Stimulated activated CD8-positive, alpha-beta memory T cell treated with anti-CD3 and anti-CD28 coated beads, Interleukin-7, amount 100 ng/mL, for 1 hour (primary cell): ENCODE measurements at places on chromosomes 16 and 17.

- DNase-seq: no peak
These were observed 156.5 kb downstream of the RGS9 start for GRCh38 chr17:65293584-65294180.

DNA sequence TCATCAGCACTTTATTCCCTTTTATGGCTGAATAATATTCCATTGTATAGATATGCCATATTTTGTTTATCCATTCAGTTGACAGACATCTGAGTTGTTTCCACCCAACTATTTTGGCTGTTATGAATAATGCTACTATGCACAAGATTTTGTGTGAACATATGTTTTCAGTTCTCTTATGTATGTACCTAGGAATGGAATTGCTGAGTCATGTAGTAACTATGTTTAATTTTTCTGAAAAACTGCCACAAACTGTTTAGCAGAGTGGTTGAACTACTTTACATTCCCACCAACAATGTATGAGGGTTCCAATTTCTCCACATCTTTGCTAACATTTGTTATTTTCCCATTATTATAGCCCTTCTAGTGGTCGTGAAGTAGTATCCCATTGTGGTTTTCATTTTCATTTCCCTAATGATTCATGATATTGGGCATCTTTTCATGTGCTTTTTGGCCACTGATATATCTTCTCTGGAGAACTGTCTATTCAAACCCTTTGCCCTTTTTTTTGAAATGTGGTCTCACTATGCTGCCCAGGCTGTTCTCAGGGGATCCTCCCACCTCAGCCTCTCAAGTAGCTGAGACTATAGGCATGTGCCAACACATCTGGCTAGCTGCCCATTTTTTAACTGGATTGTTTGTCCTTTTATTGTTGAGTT, 26.3 kb downstream of the SMURF2 start:
- no peak for DNase-seq

DNA sequence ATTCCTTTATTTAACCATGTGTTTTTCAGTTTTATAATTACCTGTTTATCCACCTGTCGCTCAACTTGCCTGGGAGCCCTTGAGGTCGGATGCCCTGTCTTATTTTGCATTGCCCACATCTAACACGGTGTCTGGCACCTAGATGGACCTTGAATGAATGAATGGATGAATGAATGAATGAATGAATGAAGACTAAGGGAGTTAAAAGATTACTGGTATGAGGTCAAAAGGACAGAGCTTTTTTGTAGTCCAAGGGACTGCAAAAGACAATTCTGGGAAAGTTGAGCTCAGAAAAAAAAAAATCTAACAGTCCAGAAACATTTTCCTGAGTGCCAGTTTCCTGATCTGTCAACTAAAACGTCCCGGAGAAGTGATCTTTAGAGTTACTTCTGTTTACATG, 244.6 kb upstream of the MYOCD start:
- DNase-seq: no peak

GRCh38 chr16:8866118-8866883, 2.5 kb downstream of the CARHSP1 start:
- no peak for DNase-seq

GRCh38 chr17:56898874-56899273, 15.0 kb downstream of the TRIM25 start:
- no peak for DNase-seq

GRCh38 chr16:588639-588888, 1.3 kb upstream of the RAB40C start:
- no peak for DNase-seq

DNA sequence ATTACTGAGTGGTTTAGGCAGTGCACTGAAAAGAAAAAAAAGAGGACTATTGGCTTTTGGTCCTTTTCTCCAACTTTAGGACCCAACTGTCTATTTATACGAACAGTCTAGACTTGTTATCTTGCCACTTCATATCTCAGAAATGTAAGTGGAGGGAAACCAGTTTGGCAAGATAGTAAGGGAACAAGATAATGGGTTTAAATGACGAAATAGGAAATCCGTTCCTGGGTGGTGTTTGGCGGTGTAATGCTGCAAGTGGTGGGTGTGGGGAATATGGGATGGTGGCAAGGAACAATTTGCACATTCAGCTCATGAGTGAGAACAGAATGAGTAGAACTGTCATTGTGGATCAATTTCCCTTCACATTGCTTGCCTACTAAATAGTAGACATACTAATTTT, 44.7 kb downstream of the GRB7 start:
- DNase-seq: no peak

- no peak for DNase-seq
These were observed 823.3 kb downstream of the KCNJ18 start for GRCh38 chr17:22515599-22515998.

- DNase-seq: no peak
These were observed 80.0 kb downstream of the USP32 start for GRCh38 chr17:60311936-60312335.

- no peak for DNase-seq
These were observed 22.7 kb upstream of the CD300E start for GRCh38 chr17:74646231-74646630.

DNA sequence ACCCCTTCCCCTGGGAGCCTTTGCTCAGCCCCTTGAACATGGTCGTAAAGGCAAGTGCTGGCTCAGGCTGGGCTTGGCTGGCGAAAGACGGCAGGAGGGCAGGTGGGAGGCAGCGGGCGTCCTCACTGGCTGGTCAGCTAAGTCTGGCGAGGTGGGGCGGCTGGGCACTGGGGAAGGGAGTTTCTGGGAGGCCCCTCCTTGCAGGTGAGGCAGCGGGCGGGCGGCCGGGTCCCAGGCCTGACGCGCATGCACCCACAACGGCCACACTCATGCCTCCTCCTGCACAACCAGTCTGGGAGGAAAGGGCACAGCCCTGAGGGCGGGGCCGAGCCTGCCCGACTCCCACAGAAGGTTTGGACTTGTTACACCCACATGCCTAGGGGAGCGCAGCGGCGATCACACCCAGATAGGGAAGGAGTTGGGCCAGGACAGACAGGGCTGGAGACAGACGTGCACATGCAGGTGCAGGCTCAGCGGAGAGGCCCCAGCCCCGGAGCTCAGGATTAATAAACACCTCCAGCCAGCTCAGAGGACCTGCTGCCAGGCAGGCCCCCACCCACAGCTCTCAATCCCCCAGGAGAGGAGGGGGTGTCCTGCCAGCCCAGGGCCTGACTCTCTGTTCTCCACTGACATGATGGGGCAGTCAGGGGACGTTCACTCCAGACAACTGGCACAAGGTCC, at the start of gene EVPL:
Gene EVPL (minus strand): TSS at position 148 of the 681 bp plus-strand sequence. CDS start 108 bp downstream, at position 40.
- DNase-seq: no peak

GRCh38 chr16:72091217-72091616, 2.2 kb downstream of the TXNL4B start:
- no peak for DNase-seq

DNA sequence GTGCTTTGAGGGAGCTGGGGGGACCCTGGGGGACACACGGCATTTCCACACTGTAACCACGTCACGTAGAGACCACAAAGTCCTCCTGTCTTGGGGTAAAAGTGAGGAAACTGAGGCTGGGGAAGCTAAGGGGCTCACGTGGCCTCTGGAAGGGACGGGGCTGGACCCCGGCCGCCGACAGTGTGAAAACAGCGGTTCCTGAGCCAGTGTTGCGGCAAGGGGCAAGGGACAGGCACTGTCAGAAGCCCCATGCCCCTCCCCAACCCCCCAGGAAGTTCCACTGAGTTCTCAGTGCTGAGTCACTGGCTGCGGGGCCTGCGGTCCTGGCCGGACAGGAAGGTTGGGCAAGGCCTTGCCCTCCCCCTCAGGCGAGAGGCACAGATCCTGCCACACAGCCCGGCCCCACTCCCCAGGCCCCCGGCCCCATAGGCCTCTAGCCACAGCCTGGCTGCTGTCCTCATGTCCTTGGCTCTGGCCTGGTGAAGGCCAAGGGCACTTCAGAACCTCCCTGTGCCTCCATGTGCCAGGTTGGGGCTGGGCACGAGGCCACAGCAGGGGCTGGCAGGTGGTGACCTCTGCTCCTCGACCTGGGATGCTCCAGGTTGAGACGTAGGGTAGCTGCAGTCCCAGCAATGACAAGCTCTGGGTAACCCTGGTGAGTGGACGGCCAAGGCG, 5.0 kb upstream of the CCDC57 start:
- DNase-seq: no peak

DNA sequence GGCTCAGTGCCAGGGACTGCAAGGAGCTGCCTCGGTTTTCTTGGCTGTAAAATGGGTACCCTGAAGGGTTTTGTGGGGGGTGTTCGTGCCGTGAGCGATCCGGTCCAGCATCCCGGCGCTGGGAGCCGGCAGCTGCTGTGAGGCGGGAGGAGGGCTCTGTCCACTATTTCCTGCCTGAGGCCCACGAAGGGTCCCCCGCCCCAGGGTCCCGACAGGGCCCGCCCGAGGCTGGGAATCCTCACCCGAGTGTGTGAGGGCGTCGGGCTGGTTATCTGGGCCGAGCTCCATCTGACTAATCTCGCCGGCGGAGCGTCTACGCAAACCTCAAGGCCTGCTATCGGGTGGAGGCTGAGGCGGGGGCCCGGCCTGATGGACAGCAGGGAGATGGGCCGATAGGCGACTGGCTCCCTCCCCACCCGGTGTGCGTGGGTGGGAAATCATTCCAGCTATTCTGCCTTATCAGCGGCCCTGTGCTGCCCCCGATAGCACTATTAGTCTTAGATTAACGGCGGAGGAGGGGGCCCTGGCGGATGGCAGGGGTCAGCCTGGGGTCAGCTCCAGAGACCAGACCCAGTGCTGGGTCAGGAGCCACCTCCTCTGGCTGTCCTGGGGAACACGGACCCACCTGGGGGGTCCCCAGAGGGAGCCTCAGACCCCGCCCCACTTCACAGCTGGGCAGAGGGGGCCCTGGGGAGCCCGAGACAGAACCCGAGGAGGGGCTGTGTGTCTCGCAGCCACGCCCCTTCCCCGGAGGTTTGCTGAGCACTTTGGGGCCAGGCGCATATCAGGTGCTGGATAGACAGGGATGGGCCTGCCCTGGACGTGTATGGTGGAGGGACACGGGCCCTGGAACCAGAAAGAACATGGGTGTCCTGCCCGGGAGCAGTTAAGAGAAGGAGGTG, 44.7 kb downstream of the ZFPM1 start:
- DNase-seq: no peak

DNA sequence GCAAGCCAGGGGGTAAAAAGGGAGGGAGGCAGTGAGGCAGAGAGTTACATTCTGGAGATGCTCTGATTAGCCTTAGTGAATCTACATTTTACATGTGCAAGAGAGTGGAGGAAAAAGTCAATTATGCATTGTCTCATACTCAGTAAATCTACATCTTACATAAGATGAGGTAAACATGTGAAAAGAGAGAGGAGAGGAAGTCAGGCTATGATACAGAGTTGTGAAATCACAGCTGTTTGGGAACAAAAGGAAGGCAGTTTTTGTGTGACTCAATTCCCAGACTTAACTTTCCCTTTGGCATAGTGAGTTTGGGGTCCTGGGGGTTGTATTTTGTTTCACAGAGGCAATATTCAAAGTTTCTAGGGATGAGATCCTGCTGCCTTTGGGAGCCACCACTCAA, 67.8 kb downstream of the GP2 start:
- DNase-seq: no peak

- DNase-seq: no peak
These were observed 855 bp downstream of the TUFM start for GRCh38 chr16:28845293-28845692.

GRCh38 chr16:8796469-8797363, 723 bp downstream of the TMEM186 start:
- DNase-seq: no peak

DNA sequence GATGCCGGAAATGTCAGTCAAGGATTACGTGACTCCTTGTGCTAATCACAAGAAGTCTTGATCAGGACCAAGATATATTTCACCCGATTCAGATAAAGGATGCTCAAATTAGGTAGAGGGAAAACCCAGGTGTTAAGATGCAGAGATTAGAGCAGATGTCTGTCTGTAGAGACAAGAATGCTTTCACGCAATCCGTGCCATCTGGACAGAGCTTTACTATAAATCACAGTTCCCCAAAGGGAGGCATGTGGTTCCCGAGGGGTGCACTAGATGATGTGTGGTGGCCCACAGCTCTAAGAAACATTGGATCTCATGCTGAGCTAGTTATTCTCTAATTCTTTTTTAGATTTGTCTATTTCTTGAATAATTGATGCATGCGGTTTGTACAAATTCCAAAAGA, 9.8 kb upstream of the MAP3K14 start:
- no peak for DNase-seq

- DNase-seq: no peak
These were observed 284 bp upstream of the COPZ2 start for GRCh38 chr17:48037838-48038323.

GRCh38 chr17:48484850-48485249, 46.0 kb downstream of the HOXB1 start:
- no peak for DNase-seq

DNA sequence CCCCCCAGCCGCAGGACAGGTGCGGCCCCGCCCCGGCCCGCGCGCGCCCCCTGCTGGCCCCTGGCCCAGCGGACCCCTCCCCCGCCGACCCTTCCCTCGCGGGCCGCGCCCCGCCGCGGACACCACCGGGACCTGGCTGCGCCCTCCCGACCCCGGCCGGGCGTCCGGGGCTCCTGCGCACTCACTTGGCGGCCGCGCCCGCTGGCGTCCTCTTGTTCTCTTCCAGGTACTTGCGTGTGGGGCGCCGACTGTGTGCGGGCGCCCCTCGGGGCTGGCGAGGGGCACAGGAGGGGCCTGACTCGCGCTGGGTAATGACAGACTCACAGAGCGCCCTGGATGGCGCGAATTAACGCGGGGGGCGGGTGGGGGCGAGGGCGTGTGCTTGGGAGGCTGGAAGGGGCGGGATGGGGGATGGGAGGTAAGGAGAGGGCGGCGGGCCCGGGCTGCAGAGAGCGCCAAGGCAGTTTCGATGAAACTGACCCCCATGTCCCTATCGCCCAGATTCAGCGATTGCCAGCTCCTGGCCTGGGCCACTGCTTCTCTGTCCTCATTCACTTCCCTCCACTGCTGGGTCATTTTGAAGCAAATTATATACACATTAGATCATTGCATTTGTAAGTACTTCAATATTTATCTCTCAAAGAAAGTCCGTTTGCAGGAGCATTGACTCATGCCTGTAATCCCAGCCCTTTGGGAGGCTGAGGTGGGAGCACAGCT, 445 bp upstream of the DBNDD1 start:
- DNase-seq: no peak

- no peak for DNase-seq
These were observed 19.3 kb downstream of the PIPOX start for GRCh38 chr17:29062215-29062614.

- DNase-seq: no peak
These were observed 14.4 kb downstream of the PIPOX start for GRCh38 chr17:29057361-29057760.

- no peak for DNase-seq
These were observed 20.5 kb downstream of the METTL9 start for GRCh38 chr16:21619765-21620425.

- no peak for DNase-seq
These were observed 63.5 kb upstream of the PLCG2 start for GRCh38 chr16:81715358-81716196.

GRCh38 chr17:71085238-71086033, 916.1 kb downstream of the KCNJ2 start:
- no peak for DNase-seq

DNA sequence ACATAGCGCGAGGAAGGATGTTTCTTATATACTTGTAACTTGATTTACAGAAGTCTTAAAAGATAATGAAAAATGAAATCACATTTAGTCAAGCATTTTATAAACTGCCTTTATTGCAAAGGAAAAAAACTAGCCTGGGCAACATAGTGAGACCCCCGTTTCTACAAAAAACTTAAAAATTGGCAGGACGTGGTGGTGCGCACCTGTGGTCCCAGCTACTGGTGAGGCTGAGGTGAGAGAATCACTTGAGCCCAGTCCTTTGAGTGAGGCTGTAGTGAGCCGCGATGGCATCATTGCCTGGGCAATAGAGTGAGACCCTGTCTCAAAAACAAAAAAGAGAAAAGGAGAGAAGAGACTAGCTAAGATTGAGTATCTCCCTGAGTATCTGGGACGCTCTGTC, 145.2 kb upstream of the CIBAR2 start:
- DNase-seq: no peak

- no peak for DNase-seq
These were observed 2.8 kb downstream of the STAT5A start for GRCh38 chr17:42291129-42291528.
